Anterior cingulate cortex (tissue), 58 donors: ENCODE measurements at places on chromosomes 2 and 18.

DNA sequence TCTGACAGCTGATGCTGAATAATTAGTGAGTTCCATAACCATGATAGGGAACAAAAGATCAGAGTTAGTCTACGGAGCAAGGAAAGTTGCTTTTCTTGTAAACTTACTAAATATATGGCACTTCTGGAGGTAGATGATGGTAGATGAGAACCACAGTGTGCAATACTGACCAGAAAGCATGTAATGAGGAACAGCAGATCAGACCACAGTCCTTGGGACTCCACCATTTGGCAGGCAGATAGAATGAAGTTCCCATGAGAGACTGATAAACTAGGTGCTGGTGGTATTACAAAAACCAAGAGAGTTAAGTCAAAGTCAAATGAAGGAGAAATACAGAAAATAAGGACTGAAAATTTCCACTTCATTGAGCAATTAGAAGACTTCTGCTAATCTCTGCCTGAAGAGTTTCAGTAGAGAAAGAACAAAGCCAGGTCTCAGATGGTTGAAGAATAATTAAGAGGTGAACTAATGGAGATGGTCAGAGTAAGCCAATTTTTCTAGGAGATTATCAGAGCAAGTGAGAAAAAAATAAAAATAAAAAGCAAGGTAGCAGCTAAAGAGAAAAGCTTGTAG is 10.4 kb downstream of the CERKL start:
- DNase-seq = no peak

GRCh38 chr2:70050631-70051425 is 36.4 kb upstream of the PCBP1 start:
- DNase-seq = no peak

DNA sequence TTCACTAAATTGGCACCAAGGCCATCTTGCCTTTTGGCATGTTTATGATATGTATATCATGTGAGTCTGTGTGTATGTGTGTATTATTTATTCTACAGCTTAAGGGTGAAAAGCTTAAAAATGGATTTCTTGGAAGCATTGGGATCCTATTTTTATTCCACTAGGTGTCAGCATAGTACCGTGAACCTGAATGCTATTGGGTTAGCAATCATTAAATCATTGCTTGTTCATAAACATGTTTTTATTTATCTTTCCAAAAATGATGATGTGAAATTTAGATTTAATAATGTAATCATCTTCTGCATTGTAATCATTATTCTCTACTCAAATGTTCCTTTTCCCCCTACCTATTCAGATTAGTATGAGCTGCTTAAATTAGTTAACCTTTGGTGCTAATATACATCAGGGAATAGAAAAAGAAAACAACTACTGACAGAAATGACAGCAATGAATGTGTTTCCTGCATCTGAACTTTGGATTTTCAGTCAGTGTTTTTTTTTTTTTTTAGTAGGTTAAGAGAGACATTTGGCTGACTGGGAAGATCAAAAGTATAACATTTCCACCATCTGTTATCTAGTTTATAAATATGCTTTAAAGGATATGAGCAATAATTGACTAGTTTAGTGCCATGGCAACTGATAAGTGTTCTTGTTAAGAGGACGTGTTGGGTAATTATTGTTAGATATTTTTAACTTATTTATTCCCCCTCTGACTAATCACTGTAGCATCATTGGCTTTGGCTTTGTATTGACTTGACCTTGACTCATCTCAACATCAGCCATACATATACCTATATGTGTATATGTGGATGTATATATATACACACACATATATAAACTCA is 14.1 kb upstream of the ZSWIM2 start:
- DNase-seq = no peak

- no peak for DNase-seq
These were observed 167.0 kb downstream of the BCL11A start for GRCh38 chr2:60386436-60386835.

- DNase-seq = no peak
These were observed 240.4 kb downstream of the PLCL1 start for GRCh38 chr2:198044777-198045176.

GRCh38 chr2:9483107-9483506 is 8.8 kb downstream of the IAH1 start:
- no peak for DNase-seq

DNA sequence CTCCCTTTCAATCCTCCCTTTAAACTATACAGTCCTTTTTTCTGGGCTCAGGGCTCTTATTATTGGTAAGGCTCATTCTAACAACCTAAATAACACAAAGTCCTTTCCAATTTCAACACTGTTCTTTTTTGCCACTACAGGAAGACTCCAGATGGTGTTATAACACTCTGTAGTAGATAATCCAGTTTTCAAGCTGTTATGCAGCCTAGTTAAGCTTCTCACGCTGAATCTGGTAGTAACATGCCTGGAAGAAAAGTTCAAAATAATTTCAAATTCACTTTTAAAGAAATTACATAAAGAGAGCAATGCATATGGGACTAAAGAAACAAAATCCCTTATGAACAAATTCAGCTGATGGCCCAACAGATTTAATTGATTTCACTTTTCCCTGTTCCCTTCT is 3.2 kb upstream of the MPP4 start:
- no peak for DNase-seq

DNA sequence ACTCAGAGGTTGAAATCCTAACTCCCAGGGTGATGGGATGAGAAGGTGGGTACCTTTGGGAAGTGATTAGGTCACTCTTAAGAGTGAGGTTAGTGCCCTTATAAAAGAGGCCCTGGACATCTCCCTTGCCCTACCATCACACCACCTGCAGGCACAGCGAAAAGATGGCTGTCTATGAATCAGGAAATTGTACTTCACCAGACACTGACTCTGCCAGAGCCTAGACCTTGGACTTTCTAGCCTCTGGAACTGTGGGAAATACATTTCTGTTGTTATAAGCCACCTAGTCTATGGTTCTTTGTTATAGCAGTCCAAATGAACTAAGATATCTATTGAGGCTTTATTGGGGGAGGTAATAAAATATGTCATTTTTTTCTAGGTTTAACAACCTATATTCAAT is 203.6 kb downstream of the SLC8A1 start:
- no peak for DNase-seq

- no peak for DNase-seq
These were observed 10.5 kb downstream of the CYB5A start for GRCh38 chr18:74281011-74281979.

DNA sequence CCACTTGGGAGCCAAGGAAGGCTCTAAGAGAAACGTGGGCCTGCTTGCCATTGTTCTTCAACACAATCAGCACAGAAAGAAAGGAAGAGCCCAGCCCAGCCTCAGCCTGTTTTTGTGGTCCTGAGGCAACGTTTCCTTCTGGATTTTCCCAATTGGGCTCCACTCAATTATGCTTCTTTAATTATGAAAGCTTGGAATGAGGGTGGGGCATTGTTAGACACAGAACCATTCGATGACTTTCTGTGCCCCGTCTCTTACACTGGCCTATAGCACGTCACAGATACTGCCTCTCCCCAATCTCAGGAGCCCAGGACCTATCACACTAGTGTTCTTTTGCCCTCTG is 207.4 kb downstream of the ZFP36L2 start:
- DNase-seq = no peak
